ENCODE measurements at places on chromosomes 4 and X.

DNA sequence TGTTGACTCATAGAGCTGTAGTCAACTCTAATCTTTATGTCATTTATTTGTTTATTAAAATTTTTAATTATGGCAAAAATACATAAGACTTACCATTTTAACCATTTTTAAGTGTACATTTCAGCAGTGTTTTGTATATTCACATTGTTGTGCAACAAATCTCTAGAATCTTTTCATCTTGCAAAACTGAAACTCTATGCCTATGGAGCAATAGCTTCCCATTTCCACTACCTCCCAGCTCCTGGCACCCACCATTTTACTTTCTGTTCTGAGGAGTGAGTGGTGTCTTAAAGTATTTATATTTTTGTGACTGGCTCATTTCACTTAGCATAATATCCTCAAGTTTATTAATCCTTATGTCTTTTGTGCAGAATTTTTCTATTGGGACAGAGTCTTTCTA, 181.0 kb downstream of the GPAT3 start:
- DNase-seq, result no peak

- no peak for DNase-seq
Observed at GRCh38 chr4:102447413-102447812, 53.7 kb upstream of the NFKB1 start.

- no peak for DNase-seq
Observed at GRCh38 chr4:185437809-185438208, 12.0 kb upstream of the UFSP2 start.

GRCh38 chrX:133792198-133792953, 193.0 kb downstream of the GPC3 start:
- peak; percentile 32 for DNase-seq

- no peak for DNase-seq
Observed at GRCh38 chrX:151878574-151878973, 34.1 kb upstream of the MAGEA4 start.

DNA sequence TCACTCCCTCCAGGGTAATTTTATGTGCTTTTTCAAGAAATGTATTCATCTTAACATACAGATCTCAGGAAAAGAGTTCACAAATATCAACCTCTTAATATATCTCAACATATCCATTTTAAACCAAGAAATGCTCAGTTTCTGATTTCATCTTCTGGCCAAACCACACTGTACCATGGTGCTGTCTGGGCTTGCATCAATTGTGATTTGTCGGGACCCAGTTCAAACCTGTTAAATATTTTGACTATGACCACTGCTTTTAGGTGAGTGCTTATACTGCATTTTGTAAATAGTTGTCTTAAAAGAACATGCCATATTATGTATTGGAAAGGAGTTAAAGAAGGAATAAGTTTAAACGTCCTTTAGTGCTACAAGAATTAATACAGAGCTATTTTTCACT, 352.1 kb downstream of the SPOCK3 start:
- no peak for DNase-seq

DNA sequence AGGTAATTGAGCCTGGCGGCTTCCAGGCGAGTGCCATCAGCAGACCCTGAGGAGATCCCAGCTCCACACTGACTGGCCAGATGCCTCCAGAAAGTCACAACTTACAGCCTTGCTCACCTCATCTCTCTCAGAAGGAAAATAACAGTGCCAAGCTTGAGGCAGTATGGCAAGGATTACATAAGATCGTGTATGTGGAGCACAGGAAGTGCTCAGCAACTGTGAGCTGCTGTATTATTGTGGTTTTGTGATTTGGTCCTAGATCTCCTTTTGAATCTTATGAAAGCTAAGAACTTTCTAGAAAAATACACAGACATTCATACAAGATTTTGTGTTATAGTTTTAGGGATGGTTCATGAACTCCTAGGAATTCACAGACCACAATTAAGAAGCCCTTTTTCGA, 14.0 kb downstream of the RASL11B start:
- no peak for DNase-seq

GRCh38 chr4:134365852-134366251, 164.3 kb upstream of the PABPC4L start:
- DNase-seq, result no peak

DNA sequence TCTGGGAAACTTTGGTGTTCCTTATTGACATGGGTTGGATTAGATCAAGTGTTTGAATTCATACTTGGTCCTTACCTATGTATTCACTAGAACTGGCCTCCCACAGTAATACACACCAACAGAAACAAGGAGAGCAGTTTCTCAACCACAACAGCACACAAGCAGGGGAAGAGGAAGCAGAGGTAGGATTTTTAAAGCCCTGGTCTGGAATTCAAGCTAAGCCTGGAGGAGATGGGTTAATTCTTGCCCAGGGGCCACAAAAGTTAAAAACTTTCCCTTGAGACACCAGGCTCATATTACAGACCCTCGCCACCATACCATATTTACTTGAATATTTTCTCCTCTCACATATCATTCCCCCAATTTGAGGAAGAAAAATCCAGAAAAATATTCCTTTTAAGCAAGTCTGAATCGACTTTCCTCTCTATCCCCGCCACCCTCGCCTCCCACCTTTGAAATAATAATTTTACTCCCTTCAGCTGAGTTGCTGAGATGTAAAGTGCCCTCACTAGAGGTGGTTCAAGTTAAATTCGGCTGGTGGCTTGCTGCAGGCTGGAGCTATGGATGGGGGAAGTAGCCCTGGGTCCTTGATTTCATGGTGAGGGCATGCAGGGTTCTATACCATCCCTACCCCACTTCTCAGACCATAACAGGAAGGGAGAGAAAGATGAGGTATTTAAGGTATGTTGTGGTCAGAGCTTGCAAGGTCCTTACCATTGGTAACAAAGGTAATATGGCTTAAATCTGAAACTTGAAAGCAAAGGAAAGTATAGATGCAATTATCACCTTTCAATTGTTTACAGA, 440.2 kb downstream of the INPP4B start:
- no peak for DNase-seq

GRCh38 chr4:6334203-6334887, 64.7 kb downstream of the WFS1 start:
- DNase-seq, result no peak

- DNase-seq, result no peak
Observed at GRCh38 chrX:39974270-39974669, 123.5 kb downstream of the BCOR start.

- no peak for DNase-seq
Observed at GRCh38 chr4:24799544-24800324, 4.4 kb downstream of the SOD3 start.

GRCh38 chr4:99593781-99594641, 19.4 kb downstream of the MTTP start:
- no peak for DNase-seq

DNA sequence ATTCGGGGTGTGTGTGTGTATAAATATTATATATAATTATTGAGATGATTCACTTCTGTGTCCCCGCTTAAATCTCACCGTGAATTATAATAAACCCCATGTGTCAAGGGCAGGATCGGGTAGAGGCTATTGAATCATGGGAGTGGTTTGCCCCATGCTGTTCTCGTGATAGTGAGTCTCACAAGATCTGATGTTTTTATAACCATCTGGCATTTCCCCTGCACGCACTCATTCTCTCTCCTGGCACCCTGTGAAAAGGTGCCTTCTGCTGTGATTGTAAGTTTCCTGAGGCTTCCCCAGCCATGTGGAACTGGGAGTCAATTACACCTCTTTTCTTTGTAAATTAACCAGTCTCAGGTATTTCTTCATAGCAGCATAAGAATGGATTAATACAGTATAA, 851.4 kb upstream of the AGA start:
- DNase-seq, result no peak

GRCh38 chrX:7127056-7127455, 20.5 kb upstream of the STS start:
- no peak for DNase-seq

GRCh38 chr4:153728151-153728550, 31.7 kb downstream of the RNF175 start:
- no peak for DNase-seq

GRCh38 chr4:80839281-80839680, 191.2 kb upstream of the BMP3 start:
- DNase-seq, result no peak

DNA sequence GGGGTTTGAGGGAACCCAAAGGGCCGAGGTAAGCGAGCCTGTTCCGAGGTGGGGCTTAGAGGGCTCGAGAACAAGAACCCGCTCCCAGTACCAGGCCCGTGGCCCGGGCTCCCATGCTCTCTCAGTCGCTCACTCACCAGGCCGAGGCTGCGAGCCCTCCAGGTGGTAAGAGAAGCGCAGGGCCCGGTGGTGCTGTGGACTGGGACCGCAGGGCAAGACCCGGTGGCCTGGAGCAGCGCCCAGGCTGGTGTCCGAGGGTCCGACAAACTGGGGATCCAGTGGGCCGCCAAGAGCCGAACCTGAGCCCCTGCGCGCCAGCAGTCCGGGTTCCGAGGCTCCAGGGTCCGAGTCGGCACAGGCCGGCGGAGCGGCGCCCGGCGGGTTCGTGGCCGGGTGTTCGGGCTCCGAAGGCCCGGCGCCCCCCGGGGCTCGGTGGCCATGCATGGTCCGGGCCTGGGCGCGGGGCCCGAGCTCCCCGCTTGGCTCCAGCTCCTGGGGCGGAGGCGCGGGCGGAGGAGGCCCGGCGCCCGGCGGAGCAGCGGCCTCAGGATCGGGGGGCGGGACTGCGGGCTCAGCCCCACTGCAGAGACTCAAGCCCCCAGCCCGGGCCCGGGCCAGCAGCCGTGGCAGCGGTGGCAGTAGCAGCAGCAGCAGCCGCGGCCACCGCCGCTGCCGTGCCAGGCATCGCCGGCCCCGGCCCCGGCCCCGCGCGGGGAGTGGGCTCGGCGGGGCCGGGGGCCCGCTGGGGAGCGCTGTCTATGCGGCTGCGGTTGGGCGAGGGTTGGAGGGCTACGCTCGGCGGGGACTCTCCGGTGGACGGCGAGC, 833 bp downstream of the FGD1 start:
- DNase-seq, result no peak

- DNase-seq, result no peak
Observed at GRCh38 chr4:189364032-189364449, 576.6 kb upstream of the FRG1 start.

DNA sequence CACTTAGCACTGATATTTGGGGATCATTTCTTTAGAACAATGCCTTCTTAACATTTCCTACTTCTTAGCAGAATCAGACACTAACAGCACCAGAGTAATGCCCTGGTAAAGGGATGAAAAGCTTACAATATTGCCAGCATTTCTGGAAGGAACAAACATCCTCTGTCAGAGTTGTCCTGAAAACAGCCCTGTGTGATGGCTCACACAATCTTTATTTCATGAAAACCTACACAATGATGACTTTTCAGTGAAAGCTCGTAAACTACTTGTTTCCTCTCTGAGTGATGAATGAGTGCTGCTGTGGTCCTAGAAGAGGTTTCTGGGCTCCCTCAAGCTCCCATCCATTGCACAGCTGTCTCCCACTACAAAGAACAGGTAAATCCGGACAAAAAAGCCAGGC, 52.8 kb downstream of the GPC4 start:
- no peak for DNase-seq

DNA sequence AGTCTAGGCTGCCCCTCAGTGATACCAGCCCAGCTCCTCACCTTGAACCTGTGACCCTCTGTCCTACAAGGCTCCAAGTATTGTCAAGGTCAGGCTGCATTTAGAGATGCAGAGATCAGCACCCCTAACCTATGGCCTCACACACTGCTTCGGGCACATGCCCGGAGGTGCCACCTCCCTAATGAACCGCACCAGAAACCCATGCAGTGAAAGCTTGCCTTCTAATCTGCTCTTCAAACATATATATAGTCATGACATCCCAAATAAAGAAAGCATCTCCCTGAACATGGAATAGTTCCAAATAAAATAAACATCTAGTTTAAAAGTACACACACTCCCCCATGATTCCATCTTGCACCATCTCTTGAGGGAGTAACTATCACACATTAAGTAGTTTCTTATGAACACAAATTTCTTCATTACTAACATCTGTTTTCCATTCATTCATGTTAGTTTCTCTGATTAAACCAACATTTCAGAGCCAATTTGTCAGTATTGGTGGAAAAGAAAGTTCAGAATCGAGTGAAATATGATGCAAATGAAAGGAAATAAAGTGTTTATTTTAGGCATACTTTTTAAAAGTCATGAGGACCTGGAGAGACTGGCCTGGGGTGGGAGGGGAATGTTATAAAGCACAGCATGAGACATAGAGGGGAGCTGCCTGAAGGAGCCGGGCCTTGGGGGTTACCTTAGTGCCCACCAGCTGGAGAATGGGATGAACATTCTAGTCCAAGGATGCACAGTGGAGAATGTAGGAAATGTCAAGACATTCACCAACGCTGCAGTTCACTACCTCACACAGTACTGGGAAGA, 19.2 kb downstream of the CC2D2A start:
- no peak for DNase-seq

- DNase-seq, result no peak
Observed at GRCh38 chr4:73701116-73701515, 39.3 kb upstream of the CXCL8 start.

DNA sequence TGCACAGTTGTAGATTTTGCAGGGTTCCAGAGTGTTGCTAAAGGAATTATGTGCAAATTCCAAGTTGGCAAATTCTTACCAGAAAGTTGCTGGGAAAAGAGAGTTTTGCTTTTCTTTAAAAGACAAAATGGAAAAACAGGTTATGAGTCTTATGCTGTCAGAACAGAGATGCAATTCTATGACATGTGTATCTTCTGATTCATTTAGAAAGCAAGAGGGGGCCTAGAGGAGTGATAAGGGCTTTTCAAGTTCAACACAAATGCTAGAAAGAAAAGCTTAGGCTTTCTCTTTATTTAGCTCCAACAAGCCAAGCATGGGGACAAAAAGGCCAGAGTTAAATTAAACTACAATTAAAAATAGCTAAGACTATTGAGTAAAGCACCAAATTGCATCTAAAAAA, 72.4 kb upstream of the GATB start:
- DNase-seq, result no peak

DNA sequence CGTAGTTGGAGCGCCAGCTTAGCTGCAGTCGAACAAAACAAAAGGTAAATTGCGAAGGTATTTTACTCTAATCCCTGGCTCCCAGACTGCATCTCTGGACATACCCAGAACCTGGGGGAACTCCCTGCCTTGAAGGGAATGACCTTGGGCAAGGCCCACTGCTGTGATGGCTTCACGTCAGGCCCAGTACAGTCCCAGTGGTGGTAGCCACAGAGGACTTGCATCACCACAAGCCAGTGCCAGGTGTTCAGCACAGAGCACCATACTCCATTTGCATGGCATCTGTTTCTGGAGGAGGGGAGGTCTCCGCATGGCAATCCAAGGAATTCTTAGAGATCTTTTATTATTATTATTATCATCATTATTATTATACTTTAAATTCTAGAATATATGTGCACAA, 5.6 kb downstream of the ETDA start:
- DNase-seq, result no peak

DNA sequence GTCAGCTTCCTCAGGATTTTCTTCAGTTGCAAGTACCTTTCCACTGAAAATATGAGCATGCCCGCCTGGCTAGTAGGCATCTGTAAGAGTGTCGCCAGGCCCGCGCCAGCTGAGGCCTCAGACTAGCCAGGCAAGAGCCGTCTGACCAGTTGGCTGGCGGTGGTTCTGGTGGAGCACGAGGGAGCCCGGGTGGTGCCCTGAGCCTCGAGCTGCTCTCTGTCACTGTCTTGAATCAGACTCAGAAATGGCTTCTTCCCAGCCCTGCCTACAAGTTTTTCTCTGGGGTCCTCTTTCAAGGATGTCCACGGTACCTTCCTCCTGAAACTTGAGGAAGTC, 11.9 kb downstream of the GRPEL1 start:
- no peak for DNase-seq

All from stimulated activated CD4-positive, alpha-beta T cell treated with anti-CD3 and anti-CD28 coated beads, Interleukin-2, amount 100 ng/mL, for 4 hours (primary cell).